Activated naive CD4-positive, alpha-beta T cell treated with anti-CD3 and anti-CD28 coated beads, Interleukin-2, amount 50 U/mL, for 72 hours (primary cell): ENCODE measurements at places on chromosomes 2 and 18.

DNA sequence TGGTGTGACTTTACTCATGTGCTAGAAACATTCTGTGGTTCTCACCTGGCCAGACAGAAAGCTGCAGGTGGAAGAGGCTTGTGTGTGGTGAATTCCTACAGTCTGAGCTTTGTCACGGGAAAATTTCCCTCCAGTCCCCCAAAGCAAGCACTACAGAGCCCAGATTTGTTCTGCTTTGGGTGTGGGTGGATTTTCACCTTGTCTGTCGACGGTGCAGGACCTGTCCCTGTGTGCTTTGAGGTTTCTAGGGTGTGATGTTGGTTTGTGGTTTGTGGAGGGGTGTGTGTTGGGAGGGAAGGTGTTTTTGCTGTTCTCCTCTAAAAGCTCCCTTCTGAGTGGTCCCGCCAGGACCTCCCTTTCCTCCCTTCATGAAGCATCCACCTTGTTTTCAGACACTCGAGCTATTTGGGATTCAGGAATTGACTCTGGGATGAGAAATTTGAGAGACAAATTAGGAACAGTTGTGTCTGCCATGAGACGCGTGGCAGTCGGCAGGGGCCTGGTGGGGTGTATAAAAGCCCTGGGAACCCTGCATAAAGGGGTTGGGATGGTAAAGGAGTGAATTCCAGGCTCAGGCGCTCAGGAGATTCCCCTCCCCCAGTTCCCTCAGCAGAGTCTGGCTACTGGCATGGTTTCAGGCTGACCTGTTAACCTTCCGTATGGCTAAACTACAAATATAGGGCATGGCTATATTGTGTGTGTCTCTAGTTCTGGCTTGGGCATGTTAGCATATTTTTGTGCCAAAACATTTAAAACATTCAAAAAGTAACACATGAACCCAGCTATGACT, 65.5 kb downstream of the DGKD start:
- peak; percentile 80 for DNase-seq

GRCh38 chr18:11840493-11840892, 10.7 kb upstream of the CHMP1B start:
- no peak for DNase-seq

DNA sequence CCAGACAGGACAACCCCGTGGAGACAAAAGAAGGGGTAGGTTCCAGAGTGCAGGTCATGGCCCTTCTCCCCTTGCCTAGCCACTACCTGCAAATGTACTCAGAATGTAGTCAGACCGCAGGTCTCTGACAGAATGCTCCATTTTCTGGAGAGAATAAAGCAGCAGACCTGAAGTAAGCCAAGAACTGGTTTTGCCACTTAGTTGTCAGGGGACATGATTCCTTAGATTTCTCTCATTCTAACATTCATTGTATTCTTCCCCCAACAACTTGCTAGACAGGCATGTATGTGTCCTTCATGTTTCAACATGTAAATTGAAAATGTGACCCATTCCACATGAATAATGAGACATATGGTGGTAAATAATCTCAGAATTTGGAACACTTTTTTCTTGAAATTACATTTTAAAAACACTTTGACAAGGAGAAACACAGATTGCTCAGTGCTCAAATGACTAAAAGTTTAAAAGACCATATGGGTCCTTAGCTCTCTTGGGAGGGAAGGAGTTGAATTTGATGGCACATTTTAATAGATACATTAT, 142.4 kb downstream of the CCBE1 start:
- DNase-seq, result no peak

GRCh38 chr2:8840475-8841091, 3.2 kb upstream of the KIDINS220 start:
- DNase-seq, result no peak
